ENCODE measurements at places on chromosomes 7 and 10.

- no peak for DNase-seq
Observed at GRCh38 chr10:123381224-123381623, 227.0 kb downstream of the BUB3 start.

DNA sequence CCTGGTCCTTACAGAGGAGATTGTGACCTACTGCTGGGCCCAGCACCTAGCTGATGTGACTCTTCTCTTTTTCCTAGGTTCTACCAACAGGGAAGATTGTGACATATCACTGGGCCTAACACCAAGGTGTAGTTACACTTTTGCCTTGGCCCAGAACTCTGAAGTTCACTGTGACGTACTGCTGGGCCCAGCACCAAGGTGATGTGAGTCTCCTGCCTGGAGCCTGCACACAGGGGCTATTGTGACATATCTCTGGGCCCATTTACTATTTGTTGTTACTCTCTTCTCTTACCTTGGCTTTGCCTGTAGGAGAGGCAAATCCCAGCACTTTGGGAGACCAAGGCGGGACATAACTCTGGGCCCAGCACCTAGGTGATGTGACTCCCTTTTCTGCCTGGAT, 23.1 kb upstream of the ZNF107 start:
- no peak for DNase-seq

DNA sequence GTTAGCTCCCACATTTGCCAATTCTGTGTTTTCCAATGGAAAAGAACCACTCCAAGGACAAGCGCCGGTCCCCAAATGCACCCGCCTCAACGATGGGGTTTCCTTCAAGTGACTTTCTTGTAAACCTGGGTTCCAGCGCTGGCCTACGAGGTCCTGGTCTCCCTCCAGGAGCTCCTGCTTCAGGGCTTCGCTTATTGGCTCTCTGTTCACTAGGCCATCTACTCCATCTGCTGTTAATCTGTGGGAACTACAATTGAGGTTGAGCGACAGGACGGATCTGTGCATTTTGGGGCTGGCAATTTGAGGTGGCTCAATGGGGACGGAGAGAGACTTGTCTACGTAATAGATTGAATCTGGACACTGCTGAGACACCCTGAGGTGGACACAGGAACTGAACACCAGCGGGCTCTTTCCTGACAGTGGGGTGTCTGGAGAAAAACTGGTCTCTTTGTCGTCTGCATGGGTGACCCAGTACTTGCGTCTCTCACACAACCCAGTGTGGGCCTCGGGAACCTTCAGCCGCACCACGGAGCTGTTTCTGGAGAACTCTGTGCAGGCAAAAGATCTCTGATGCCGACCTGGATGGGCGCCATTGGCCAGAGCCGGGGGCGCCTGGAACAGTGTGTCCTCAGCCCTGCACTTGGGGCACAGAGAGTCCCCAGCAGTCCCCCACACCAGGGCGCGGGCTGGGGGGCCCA, 115.9 kb upstream of the ADAM12 start:
- DNase-seq, result peak; percentile 16

DNA sequence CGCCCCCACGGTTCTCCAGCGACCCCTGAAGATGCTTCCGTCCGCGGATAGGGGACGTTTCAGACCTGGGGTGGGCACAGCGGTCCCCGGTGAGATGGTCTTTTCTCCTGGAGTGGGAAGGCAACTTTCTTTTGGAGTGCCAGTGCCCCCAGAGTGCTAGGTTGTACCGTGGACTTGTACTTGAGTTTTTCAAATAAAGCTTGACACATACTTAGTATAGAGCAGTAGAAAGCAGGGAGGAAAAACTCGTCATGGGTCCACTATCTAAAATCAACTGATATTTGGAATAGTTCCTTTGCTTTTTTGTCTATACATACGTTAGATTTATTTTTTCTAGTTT, 28.4 kb downstream of the RBM20 start:
- DNase-seq, result no peak

DNA sequence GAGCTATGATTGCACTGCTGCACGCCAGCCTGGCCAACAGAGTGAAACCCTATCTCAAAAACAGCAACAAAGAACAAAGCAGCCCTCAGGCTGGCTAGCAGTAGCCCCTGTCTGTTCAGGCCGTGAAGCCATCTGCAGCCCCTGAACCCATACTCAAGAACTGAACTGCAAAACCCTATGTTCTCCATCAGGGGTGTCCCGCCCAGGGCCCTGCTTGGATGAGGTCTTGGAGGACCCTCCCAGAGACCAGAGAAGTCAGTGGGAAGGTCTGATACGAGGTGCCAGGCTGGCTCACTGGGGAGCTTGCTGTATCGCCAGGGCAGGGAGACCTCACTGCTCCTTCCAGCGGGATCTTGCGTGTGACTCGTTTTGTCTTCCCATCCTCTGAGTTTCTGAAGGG, 39.3 kb downstream of the RBM17 start:
- DNase-seq, result no peak

GRCh38 chr10:97081621-97082235, 104.0 kb downstream of the SLIT1 start:
- peak; percentile 23 for DNase-seq

DNA sequence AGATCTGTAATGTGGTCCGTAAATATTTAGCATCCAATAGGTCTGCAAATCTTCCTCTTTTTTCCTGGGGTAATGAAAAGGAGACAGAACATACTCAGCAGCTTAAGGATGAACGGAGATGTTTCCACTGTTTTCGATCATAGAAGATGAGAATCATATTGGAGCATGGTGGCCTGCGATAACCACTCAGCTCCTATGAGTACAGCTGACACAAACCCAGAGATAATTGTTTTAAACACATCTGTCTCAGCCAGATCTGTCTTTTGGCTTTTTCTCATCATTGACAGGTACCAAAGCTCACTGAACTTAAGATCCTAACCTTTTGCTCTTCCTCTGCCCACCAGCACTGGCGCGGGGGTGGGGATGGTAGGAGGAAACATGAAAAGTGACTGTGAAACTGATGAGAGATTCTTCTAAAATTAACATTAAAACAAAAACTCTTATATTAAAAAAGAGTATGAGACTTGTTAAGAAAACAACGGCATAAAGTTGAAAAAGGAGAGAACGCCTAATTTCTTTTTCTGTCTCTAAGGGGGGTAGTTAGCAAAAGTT, 71.0 kb downstream of the SVOPL start:
- no peak for DNase-seq

- no peak for DNase-seq
Observed at GRCh38 chr7:79462390-79462789, 8.9 kb upstream of the MAGI2 start.

DNA sequence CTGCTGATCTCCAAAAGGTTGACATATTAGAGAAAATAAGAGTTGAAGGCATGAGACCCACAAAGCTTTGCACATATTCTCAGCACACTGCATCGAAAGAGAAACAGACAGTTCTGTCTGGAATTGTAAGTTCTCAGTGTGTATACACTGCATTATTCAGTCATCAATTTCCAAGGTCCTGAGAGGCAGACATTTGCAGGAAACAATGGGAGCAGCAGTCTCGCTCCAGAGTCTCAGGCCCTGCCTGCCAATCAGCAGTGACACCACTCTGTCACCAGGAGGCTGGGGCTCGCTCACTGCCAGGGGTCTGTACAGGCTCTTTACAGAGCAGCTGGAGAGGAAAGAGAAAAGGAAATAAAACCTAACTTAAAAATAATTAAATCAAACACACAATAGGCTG, 36.3 kb downstream of the JAZF1 start:
- no peak for DNase-seq

- DNase-seq, result no peak
Observed at GRCh38 chr10:110200503-110200902, 6.9 kb upstream of the MXI1 start.

DNA sequence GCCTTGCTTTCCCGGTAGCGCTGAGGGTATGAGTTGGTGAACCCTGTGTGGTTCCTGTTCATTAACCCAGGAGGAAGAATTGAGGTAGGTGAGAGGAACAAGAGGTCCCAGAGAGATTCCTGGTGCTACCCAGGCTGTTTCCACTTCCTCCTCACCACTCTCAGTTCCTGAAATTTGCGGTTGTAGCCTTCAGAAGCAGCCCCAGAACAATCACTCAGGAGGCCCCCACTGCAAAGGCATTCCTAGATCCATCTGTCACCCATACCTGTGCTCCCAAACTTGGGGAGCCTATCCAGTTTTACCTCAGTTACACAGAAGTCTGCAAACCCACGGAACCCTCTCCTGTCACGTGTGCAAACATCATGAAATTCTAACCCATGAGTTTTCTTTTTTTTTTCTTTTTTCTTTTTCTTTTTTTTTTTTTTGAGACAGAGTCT, 9.0 kb upstream of the PIP4K2A start:
- DNase-seq, result peak; percentile 46

DNA sequence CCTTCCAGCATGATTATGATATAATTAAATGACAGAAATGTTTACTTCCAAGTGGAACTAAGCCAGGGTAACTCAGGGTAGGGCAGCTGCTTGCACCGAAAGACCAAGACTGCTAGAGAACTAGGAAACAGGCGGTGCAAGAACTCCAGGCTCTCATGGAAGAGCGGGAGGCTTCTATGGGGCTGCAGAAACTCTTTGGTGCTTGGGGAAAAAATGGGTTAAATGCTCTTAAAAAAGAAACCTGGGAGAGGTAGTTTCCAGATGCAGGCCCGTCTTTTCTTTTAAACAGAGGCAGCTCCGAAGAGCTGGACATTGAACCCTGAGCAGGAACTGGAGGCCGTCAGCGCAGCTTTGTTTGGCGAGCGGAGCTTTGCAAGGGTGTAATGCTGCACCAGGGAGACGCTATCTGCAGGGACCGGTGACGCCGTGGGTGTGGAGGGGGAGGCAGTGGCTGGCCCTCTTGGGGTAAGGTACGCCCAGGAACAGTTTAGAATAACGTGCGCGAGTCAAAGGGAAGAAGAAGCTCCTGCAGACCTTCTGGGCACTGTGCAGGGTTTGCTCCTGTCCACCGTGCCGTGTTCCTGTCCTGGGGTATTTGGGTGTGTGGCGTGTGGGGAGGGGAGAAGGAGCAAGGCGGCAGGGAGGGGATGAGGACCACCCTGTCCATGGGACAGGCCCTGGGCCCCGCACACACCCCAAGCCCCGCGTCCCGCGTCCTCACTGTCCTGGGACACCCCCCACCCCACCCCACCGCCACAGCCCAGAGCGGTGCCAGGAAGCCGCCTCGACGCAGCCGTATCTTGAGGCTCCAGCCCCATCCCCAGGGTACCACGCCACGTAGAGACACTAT, 59.0 kb downstream of the EGFR start:
- no peak for DNase-seq

DNA sequence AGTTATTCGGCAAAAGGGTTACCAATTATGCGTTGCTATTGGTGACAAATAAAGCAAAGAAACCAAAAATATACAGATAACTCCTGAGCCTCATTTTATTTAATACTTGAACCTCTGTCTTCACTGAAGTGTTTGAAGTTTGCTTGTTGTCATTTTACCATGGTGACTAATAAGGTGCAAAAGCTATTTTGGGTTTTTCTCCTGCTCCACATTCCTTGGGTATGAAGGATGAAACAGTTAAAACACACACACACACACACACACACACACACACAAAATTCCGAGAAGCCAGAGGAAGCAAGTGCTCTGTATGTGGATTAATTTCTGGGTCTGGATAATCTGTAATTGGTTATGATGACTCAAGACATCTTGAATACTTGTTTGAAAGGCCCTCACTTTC, 246.5 kb downstream of the COBL start:
- DNase-seq, result no peak

Measured in GDM1 (cell line).